Right renal pelvis (tissue), 4 donors: ENCODE measurements at places on chromosomes 16 and 17.

DNA sequence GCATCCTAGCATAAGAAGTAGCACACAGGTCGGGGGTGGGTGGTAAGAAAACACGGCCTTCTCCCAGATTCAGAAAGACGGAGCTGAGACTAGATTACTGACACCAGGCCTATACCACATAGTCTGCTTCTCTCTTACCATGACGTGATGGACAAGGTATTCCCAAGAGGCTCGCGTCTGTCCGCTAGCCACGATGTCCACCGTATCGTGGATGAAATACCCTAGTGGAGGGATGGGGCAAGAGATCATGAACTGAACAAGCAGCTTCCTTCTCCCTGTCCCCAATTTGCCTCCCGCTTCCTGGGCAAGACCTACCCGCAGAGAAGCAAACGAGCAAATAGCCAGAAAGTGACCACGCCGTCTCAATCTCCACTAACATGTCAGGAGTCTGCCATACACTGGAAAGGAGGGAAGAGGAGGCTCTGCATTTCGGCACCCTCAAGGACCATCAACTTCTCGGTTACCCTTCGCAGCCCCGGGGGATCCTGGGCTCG lies 820 bp downstream of the TLCD1 start:
- no peak for DNase-seq

DNA sequence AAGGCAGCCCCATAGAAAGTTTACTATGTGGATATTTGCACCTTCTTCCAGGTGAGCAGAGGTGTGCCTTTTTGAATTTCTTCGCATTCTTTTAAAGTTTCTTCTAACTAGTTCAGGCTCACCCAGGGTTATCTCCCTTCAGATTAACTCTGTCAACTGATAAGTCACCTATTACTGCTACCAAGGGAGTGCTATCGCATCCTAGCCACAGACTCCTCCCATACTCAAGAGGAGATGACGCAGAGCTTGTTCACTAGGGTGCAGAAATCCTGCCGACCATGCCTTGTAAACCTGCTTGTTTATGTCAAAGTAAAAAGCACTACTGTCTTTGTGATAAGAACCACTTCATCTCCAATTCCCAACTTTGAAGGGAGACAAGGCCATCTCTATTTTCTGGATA lies 390.1 kb downstream of the RBFOX1 start:
- DNase-seq, result no peak

DNA sequence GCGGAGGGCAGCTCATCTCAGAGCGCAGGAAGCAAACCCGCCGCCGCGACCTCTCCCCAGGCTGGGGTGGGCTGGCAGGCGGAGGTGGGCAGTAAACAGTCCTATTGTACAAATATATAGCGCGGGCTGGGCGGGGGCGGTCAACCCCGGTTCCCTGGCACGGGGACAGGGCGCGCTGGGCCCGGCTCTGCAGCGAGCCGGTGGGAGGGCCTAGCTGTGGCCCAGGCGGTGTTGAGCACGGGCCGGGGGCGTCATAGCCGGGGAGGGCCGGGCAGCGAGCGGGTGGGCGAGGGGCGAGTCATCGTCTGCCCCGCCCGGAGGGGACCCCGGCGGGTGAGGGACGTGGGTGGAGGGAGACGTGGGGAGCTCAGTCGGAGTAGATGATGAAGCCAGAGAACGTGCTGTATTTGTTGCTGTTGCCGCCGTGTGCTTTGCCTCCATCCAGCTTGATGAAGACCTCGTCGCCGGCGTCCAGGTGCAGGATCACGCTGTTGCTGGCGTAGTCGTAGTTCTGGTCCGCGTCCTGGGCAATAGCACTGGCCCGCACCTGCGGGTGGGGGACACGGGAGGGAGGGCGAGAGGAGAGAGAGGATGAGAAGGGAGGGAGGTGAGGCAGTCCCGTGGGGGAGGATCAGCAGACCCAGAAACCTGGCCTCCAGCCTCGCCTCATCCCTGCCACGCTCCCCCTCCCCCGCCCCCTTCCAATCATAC lies 8.1 kb downstream of the C1QL1 start:
- DNase-seq, result no peak

GRCh38 chr17:50176559-50177357 lies 11.0 kb downstream of the SGCA start:
- DNase-seq, result no peak

DNA sequence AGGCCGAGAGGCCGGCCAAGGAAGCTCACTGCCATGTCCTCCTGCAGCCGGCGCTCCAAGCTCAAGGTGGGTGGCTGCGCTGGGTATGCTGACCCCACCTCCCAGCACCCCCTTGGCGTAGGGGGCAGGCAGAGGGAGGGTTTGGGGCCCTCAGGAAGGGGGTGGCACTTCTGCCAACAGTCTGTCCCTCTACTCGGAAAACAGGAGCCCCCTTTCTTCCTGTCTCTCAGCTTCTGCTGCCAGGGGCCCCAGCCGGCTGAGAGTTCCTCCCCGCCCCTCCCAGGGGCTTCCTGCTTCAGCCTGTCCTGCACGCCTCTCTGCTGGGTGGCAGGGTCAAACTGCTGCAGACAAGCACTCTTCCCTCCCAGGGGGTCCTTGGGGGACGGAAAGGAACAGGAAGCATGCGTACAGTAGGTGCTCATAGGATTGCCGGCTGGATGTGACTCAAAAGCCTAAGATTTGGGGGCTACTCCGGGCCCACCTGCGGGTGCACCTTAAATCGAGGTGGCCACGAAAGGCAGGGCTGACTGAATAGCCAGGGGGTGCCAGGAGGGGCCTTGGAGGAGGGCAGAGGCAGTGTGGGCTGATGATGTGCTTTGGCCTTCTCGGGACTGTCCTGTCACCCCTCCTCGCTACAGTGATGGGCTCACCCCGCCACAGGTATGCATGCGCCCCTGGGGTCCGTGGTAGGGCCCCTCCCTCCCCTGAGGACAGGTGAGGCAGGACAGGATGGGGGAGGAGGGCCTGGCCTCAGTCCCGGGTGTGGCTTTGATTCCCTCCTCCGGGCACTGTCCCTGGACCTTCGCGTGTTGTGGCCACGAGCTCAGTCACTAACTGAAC lies 4.0 kb downstream of the CBX2 start:
- no peak for DNase-seq

DNA sequence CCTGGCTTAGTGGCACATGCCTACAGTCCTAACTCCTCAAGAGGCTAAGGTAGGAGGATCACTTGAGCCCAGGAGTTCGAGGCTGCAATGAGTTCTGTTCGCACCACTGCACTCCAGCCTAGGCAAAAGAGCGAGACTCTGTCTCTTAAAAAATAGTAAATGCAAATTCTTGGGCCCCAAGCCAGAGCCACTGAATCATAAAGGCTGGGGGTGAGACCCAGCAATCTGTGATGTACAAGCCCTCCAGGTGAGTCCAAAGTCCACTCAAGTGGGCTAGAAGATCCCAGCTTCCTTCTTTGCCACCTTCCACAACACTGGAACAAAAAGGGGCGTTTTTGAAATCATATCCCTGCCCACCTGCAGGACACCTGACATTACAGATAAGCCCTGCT lies 16.9 kb downstream of the TRIM25 start:
- DNase-seq, result no peak

- no peak for DNase-seq
These were observed 75.1 kb downstream of the CYLD start for GRCh38 chr16:50816901-50817555.

GRCh38 chr16:89827383-89828198 lies 684 bp upstream of the SPIRE2 start:
- DNase-seq, result no peak

DNA sequence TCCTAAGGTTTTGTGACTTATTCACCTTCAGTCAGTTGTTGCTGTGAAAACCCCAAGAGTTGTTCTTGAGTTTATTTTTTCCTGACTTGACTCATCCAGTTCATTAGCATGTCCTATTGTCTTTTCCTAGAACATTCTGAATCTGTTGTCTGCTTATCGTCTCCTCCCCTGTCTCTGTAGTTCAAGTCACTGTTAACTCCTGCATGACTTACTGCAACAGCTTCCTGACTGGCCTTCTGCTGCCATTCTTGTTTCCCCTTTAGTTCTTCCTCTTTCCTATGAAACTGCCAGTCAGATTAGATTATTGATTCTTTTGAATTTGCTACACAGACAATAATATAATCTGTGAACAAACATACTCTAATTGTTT lies 161.5 kb downstream of the FTO start:
- no peak for DNase-seq

DNA sequence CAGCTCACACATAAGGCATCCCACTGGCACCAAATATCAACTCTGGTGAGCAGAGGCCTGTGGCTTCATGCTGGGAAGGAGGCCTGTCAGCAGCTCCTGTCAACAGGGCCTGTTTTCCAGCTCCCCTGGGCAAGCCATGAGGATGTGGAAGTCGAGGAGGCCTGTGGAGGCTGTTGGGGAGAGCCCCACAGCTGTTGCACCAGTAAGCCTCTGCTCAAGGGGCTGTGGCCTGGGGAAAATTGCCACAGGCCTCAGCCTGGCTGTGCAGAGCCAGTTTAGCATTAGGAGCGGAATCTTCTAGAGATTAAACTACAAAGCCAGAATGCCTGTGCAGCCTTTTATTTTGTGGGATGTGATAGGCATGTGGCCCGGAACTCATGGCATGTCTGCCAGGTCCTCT lies 202.1 kb downstream of the SPECC1 start:
- no peak for DNase-seq

GRCh38 chr16:28875134-28876018 lies 2.9 kb upstream of the ATP2A1 start:
- no peak for DNase-seq
